ENCODE measurements at places on chromosomes 4 and X.

DNA sequence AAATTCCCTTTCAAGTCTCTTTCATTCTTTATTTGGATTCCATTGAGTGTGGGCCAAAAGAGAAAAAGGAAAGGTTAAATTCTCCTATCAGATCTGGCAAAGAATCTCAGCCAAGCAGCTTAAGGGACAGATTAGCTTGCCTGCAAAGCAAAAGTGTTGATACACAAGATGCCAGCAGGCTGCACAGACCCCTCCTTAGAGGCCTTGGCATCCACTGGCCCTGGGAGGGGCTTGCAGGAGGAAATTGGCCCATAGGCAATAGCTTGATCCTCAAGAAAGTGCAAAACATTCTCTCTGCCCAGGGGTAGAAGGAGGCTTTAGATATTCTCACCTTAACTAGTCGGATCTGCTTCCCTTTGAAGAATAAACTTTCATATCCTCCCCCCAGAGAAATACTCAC lies 300.4 kb upstream of the CPEB2 start:
- no peak for DNase-seq

- no peak for DNase-seq
Observed at GRCh38 chr4:138494931-138495330, 252.8 kb upstream of the SLC7A11 start.

GRCh38 chr4:184201179-184201578 lies 16.5 kb downstream of the ENPP6 start:
- DNase-seq: no peak

- DNase-seq: no peak
Observed at GRCh38 chr4:6021831-6022606, 3.8 kb upstream of the C4orf50 start.

- no peak for DNase-seq
Observed at GRCh38 chr4:7037425-7037824, 5.7 kb upstream of the TADA2B start.

GRCh38 chrX:110172215-110172614 lies 145.7 kb downstream of the AMMECR1 start:
- DNase-seq: no peak
